Cerebellar nuclear complex (tissue), 1 donor: ENCODE measurements at places on chromosomes 2 and 18.

DNA sequence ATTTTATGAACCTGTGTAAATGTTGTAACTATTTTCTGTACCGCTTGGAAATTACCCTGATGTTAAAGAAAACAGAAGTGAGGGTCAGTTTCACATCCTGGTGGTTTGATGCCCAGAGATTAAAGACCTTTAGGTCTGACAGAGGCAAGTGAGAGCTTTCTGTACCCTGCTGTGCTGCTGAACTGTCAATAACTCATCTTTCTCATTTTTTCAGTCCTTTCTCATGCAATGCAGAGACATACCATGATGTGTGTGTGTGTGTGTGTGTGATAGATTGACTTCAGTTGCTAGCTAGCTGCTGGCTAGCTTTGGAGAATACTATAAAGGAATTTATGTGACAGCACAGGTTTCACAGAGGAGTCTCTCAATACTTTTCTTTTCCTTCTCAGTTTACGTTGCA is 2025.6 kb upstream of the LRRTM1 start:
- DNase-seq, result no peak

DNA sequence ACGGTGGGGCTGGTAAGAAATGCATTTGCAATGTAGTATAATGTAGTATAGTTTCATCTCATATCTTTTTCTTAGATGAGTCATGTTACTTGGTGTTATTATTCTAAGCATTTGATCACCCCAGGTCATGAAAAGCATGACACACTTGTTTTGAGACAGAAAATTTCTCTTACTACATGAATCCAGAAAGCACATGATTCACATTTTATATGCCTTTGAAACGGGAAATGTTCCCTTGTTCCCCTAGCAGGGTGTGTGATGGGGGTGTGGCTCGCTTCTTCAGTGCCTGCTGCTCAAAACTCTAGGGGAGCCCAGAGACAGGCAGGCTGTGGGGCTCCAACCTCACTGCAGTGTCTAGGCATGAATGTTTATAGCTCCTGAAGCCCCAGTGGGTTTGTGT is 116.0 kb upstream of the RAB27B start:
- DNase-seq, result no peak

DNA sequence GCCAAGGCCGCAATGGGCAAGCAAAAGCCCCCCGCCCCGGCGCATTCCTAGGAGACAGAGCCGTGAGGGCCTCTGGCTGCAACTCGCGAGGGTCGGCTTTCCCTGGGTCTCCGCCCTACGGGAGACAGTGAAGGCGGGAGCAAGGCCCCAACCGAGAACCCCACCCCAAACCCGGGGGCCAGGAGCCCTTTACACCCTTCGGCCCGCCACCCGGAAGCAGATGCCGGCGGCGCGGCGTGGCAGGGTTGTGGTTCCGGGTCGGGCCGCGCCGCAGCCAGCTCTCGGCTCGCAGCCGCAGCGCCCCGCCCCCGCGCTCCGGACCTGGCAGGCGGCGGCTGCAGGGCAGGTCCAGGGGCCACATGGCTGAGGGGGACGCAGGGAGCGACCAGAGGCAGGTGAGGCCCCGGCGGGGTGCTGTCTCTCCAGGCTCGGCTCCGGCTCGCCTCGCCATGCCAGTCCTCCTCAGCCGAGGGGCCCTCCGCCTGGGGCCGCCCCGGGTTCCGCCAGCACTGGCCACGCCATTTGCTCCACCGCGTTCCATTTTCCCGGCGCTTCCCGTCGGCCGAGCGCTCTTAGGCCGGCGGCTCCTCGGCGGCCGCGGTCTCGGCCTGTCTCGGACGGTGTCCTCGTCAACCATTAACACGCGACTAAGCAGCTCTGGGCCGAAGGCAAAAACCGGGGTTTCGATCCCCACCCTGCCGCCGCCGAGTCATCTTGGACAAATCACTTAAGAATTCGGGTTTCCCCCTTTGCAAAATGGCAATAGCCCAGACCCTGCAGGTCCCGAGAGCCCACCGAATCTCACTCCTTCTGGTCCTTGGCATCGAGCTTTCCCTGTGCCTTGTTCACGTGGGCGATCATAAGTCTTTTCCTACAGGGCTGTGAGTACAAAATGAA is at the start of gene IMPACT:
IMPACT (plus strand) TSS at position 273 of the 897 bp plus-strand sequence; CDS start at position 360, 87 bp downstream.
- no peak for DNase-seq

DNA sequence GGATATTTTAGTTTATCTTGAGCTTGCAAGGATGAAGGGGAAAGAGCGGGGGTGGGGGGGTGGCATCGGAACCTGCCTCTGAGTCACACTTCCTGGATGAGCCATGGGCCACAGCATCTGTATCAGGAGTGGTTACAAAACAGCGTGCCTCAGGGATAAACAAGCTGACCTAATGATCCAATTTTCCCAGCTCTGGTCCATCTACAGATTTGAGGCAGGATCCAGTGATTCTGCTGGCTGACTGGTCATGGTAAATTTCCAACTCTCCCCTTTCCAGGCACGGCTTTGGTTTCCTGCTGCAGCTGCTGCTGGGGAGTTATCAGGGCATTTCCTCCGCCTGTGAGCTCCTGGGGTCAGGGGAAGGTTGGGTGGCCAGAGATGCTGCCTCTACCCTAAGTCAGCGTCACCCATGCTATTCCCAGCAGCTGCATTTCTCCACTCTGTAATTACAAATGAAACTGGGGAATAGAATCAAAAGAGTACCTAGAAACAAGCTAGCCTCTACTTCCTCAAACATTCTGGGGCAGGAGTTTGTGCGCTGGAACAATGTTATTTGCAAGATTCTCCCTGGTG is 4.7 kb upstream of the HPCAL1 start:
- DNase-seq, result no peak

DNA sequence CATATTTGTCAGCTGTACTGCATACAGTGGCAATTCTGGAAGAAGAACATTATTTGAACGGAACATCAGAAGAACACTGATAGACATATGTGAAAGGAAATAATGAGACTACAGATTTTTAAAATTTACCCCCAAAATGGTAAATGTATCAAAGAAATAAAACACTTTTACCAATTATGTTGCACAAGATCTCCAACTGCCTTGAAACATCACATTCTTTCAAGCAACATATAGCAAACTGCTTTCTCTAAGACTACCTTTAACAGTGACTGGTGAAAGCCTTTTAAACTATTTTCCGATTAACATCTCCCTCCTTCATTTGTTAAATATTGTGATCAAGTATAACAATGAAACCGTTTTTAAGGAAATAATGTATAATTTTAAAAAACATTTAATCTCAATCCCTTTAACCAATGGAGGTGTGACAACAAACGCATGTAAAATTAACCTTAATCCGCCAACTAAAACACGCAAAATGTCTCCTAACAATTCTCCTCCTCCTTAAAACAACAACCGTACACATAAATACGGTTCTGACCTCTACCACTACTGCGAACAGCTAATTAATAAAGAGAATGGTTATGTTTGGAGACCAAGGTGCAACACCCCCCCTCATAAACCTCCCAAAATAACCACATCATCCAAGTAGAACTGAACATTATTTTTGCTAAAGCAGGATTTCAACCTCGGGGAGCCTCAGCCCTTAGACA is 2.4 kb downstream of the FBXO11 start:
- no peak for DNase-seq

GRCh38 chr2:96549967-96550786 is 13.6 kb downstream of the ARID5A start:
- no peak for DNase-seq

GRCh38 chr2:234204480-234204879 is 154.0 kb downstream of the SPP2 start:
- DNase-seq, result no peak

GRCh38 chr2:51145761-51146160 is 113.8 kb upstream of the NRXN1 start:
- DNase-seq, result no peak

- DNase-seq, result no peak
Observed at GRCh38 chr2:194289712-194290346, 1367.2 kb upstream of the SLC39A10 start.

DNA sequence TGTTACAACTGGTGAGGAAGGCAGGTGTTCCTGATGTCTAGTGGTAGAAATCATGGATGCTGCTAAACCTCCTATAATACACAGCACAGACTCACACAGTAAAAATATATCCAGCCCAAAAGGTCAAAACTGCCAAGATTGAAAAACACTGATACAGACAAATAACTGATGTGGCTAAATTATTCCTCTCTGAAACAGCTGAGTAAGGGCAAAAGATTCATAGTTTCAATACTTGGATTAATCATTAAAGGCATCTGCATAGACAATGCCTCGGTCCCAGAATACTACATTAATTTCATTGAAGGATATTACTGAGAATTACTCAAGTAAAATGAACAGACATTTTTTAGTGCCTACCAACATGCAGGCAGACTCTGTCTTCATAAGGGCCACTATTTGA is 180.7 kb upstream of the CRIM1 start:
- DNase-seq, result no peak

DNA sequence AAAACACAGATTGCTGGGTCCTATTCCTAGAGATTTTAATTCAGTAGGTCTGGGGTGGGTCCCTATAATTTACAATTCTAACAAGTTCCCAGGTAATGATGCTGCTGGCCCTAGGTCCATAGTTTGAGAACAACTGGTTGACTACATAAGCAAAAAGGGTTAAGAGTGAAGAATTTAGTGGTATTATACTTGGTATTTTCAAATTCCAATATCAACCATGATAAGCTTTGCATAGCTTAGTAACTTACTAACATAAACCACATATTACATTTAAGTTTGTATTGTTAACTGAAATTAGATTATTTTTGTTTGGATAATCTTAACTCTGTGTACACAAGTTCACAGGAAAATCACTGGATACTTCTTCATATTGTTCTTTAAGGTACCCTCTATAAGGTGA is 862.9 kb upstream of the ACVR2A start:
- no peak for DNase-seq

GRCh38 chr2:24515831-24516230 is 24.8 kb downstream of the NCOA1 start:
- DNase-seq, result no peak

DNA sequence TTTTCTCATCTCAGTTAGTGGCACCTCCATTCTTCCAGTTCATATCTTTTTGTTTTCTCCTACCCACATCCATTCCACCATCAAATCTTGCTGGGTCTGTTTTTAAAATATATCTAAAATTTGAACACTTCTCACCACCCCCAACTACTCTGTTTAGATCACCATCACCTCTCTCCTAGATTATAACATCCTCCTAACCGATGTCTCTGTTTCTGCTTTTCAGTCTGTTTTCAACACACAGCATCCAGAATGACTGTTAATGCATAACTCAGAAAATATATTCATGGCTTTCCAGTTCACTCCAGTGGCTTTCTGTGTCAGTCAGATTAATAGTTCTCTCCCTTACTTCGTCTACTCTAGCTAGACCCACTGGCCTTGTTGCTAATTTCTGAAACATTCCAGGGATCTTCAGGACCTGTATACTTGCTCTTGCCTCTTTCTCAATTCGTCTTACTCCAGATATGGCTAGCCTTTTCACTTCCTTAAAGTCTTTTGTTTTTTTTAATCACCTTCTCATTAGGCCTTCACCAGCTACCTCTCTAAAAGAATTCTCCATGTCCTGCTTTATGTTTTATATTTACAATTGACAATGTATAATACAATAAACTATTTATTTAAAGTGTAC is 105.3 kb downstream of the COMMD1 start:
- no peak for DNase-seq

DNA sequence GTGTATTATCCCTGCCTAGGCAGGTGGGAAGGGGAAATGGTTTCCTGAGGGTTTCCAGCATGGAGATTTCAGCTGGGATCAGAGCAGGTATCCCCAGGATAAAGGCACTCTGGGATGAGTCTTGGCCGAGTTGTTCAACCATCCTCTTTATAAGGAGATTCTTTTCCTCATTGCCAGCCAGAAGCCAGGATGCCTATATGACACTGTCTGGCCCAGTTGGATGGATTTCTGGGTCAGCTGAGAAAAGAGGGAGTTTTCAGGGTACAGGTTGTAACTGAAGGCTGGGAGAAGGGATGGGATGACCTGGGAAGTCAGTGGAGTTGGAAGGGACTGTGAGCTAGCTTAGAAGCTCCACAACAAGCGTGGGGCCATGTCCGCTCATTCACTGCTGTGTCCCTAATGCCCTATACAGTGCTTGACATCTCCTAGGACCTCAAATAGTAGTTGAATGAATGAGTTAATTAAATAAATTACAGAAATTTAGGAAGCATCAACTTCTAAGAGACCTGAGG is 8.3 kb downstream of the RHOB start:
- DNase-seq, result no peak

- no peak for DNase-seq
Observed at GRCh38 chr2:46666754-46667153, 187.4 kb downstream of the TMEM247 start.

DNA sequence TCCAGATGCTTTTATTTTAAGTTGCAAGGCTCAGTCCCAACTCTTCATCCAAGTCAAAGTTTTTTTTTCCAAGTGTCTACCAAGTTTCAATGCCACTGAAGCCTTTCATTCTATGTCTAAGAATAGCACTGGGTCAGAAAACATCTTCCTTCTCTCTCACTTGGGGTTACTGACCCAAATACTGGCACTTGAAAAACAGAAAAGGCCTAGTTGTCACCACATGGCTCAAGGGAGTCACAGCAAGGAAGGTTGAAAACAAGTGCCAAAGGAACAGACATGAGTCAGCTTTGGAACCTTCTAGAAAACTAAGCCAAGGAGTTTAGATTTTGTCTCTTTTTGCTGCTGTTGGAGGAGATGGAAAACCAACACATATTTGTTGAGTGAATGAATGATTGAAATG is 146.5 kb downstream of the COPS8 start:
- no peak for DNase-seq

DNA sequence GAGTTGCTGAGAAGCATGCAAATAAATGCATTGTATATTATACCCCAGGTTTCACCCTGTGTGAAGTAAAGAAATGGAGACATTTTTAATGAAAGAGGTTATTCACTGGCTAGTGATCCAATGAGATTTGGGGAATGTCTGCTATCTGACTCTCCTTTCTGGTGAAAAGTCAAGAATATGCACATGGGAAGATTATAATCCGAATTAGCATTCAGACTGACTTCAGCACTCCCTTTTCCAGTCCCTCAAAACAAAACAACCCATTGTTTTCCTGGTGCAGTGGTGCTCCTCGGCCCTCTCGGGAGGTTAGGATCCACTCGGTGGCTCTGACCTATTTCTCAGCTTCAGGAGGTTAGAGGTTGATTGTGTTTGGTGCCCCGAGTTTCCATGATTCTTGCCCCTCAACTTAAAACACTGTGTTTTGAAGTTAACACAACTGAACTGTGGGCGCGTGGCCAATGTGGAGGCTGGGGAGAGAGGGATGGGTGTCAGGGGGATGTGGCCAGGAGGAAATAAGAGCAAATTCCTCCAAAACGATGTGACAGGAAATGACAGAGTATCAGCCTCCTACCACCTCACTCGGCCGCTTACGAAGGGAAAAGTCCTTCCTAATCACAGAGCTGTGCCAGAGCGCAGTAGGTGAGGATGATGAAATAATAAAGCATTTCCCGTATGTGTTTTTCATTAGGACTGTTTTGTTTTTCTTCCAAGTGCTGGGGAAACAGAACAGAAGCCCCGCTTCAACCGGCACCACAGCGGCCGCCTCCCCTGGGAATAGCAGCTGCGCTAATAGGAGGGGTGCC is 440.1 kb downstream of the MTX2 start:
- no peak for DNase-seq
